ENCODE measurements at places on chromosomes 6 and 20. TPM values are rescaled to one million over a fixed set of nuclear protein-coding genes. Genes with fewer than 3 reads are reported as not detected.

LAMA4 gene
- 44.0 TPM for total RNA-seq

PRPF6 gene
- 70.7 TPM for total RNA-seq

BTN1A1 gene
- total RNA-seq = not detected

TMEM170B gene
- 1.7 TPM for total RNA-seq

PSMB9 gene
- 12.6 TPM for total RNA-seq

- no peak overlapping the region for H3K27ac ChIP-seq
- DNase-seq = no peak
- H3K4me3 ChIP-seq = no peak overlapping the region
- H3K36me3 ChIP-seq = no peaks in the 10 kb centered on the region
- H3K27me3 ChIP-seq = peaks cover 29% of the 10 kb centered on the region
These were observed 152.2 kb upstream of the AFDN start for GRCh38 chr6:167674486-167674885.

GRCh38 chr6:45881705-45882467 lies 133.8 kb downstream of the CLIC5 start:
- H3K4me1 ChIP-seq = peaks cover 12% of the 10 kb centered on the region
- no peak overlapping the region for H3K27ac ChIP-seq
- no peak overlapping the region for H3K4me3 ChIP-seq
- DNase-seq = no peak
- H3K27me3 ChIP-seq = no peaks in the 10 kb centered on the region

DNA sequence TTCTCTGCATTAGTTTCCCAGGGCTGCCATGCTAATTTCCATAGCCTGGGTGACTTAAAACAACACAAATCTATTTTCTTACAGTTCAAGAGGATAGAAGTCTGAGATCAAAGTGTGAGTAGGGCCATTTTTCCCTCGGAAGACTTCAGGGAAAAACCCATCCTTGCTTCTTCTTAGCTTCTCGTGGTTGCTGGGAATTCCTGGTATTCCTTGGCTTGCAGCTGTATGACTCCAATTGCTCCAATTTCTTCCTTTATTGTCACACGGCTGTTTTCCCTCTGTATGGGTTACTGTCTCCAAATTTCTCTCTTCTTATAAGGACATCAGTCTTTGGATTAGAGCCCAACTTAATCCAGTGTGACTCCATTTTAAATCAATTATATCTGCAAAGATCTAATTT lies 128.4 kb upstream of the JAG1 start:
- H3K36me3 ChIP-seq = no peaks in the 10 kb centered on the region
- H3K4me3 ChIP-seq = no peak overlapping the region
- peaks cover 3% of the 10 kb centered on the region for H3K4me1 ChIP-seq
- DNase-seq = no peak
- H3K27ac ChIP-seq = no peak overlapping the region

GRCh38 chr6:104572901-104573300 lies 286.8 kb downstream of the HACE1 start:
- H3K27me3 ChIP-seq = no peaks in the 10 kb centered on the region
- H3K4me1 ChIP-seq = no peaks in the 10 kb centered on the region
- no peaks in the 10 kb centered on the region for H3K36me3 ChIP-seq
- no peak for DNase-seq
- no peak overlapping the region for H3K4me3 ChIP-seq

- H3K27ac ChIP-seq = no peak overlapping the region
- peaks cover 5% of the 10 kb centered on the region for H3K27me3 ChIP-seq
- H3K4me1 ChIP-seq = no peaks in the 10 kb centered on the region
- no peak overlapping the region for H3K4me3 ChIP-seq
- H3K36me3 ChIP-seq = no peaks in the 10 kb centered on the region
- no peak for DNase-seq
These were observed 24.7 kb downstream of the DACT2 start for GRCh38 chr6:168294901-168295300.

DNA sequence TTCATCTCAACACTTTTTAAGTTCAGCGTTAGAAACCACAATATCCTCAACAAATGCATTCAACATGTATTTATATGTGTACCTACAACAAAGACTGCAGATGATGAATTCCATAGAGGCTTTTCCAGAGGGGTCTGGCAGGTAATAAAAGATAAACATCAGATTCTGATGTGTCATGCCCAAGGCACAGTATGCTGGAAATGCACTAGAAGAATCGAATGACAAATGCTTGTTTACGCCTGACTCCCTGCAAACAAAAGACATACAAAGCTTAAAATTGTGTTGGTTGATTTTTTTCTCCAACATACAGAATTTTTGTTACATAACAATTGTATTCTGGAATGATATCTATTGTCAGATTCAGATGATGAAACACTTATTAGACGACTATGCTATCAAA lies at the start of gene LGSN:
TSS of gene LGSN (minus strand) at position 45 of the 400 bp plus-strand sequence. CDS start at position 5, 40 bp downstream.
- H3K36me3 ChIP-seq = no peaks in the 10 kb centered on the region
- no peak within 1 kb of the TSS for H3K4me3 ChIP-seq
- no peak for DNase-seq
- H3K27me3 ChIP-seq = peaks cover 3% of the 10 kb centered on the region
- H3K27ac ChIP-seq = no peak within 1 kb of the TSS

DNA sequence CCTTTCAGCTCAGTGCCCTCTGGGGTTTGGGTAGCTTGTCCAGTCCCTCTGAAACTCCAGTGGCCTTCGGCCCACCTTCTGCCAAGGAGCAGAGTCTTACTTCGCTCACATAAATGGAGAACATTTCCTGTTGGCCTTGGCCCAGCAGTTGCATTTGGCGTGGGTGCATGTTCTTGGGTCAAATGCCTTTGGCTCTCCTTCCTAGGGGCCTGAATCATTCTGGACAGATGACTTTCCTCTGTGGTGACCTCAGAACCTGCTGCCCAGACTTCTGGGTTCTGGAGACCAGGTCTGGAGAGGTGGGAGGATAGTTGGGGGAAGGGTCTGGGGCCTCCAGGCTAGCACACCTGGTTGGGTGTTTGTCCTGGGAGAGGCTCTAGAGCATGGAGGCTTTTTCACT lies 29.3 kb downstream of the BCAS4 start:
- no peak overlapping the region for H3K27ac ChIP-seq
- H3K36me3 ChIP-seq = no peaks in the 10 kb centered on the region
- no peak for DNase-seq
- no peaks in the 10 kb centered on the region for H3K27me3 ChIP-seq
- H3K4me3 ChIP-seq = no peak overlapping the region

- H3K27ac ChIP-seq = no peak overlapping the region
- H3K36me3 ChIP-seq = no peaks in the 10 kb centered on the region
- no peaks in the 10 kb centered on the region for H3K27me3 ChIP-seq
- no peak overlapping the region for H3K4me3 ChIP-seq
- H3K4me1 ChIP-seq = peaks cover 11% of the 10 kb centered on the region
- DNase-seq = no peak
These were observed 8.7 kb upstream of the ILRUN start for GRCh38 chr6:34705241-34705640.

DNA sequence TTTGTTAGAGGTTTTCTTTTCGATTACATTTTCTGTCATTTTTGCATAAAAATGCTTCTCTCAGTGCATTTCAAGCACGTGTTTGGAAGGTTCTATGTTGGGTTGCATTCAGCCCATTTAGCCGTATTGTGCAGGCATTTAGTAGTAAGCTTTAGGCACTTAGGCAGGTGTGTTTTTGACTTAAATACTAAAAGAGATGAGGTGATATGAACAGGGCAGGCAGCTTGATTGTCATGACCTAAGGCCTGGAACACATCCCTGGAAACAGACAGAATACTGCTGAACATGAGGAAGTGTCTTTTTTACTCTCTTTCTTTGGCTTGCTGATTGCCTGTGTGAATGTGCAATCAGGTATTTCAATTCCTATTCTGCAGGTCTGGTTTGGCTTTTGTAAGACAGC lies 610.5 kb upstream of the MAN1A1 start:
- H3K36me3 ChIP-seq = no peaks in the 10 kb centered on the region
- H3K4me1 ChIP-seq = no peaks in the 10 kb centered on the region
- no peak overlapping the region for H3K27ac ChIP-seq

- no peaks in the 10 kb centered on the region for H3K36me3 ChIP-seq
- H3K4me3 ChIP-seq = no peak overlapping the region
- DNase-seq = no peak
These were observed 750.6 kb upstream of the MMS22L start for GRCh38 chr6:98033617-98034016.

GRCh38 chr6:89750338-89750737 lies 69.3 kb downstream of the MDN1 start:
- H3K27ac ChIP-seq = no peak overlapping the region
- no peak overlapping the region for H3K4me3 ChIP-seq
- H3K27me3 ChIP-seq = no peaks in the 10 kb centered on the region
- DNase-seq = no peak

DNA sequence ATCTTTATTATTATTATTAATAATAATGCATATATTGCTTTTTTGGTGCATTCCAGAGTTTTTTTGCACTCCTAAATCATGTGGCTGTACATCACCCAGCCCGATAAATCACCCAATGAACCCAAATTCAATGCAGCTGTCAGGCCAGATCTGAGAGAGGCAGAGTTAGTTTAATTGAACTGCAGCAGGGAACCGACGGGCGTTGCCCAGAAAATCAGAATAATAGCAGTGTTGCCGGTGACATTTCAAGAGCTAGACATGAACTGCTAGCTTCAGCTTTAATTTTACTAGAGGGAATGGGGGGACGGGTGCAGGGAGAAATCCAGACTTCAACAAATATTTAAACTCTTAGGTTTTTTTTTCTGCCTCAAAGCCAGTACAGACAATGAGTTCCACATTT lies 135.0 kb downstream of the CLIC5 start:
- peaks cover 12% of the 10 kb centered on the region for H3K4me1 ChIP-seq
- H3K27me3 ChIP-seq = no peaks in the 10 kb centered on the region
- no peaks in the 10 kb centered on the region for H3K36me3 ChIP-seq
